ENCODE measurements at places on chromosomes 2 and 18. TPM values are rescaled to one million over a fixed set of nuclear protein-coding genes. Genes with fewer than 3 reads are reported as not detected.

GRCh38 chr2:8242739-8243138, 439.1 kb upstream of the ID2 start:
- no peak overlapping the region for H3K27ac ChIP-seq
- H3K4me3 ChIP-seq, result no peak overlapping the region
- H3K36me3 ChIP-seq, result peaks cover 15% of the 10 kb centered on the region
- peaks cover 8% of the 10 kb centered on the region for H3K27me3 ChIP-seq

DNA sequence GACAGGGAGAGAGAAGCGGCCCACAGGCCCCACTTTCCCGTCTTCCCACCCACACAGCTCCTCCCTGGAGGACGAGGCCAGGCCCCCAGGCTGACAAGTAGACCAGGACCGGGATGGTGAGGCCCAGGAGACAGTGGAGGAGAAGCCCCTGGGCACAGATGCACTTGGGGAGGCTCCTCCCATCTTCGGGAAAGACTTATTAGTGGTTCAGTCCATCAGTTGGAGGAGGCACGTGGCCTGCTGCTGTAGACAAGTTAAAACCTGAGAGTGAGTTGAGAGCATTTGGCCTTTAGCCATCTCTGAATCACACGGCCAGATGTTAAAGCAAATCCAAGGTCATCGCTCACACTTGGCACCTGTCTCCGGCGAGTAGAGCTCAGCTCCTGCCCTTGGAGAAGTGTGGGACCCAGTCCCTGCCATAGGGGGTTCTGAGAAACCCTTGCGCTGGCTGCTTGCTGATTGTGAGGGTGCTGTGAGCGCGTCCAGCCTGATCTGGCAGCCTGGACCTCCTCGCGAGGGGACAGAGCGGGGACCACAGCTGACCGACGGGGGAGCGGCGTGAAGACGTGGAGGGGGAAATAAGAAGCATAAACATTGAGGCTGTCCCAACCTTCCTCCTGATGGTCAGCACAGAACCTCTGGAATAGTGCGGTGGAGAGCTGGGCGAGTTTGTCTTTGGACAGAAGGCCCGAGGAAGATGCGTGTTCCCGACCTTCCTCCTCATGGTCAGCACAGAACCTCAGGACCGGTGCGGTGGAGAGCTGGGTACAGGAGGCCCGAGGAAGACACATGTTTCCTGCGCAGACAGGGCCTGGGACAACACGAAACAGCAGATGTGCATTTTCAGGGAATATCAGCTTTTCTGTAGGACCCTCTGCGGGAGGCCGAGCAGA, 24.7 kb upstream of the ALLC start:
- H3K27me3 ChIP-seq, result no peaks in the 10 kb centered on the region
- peaks cover 1% of the 10 kb centered on the region for H3K4me1 ChIP-seq
- DNase-seq, result no peak
- H3K27ac ChIP-seq, result no peak overlapping the region
- H3K4me3 ChIP-seq, result no peak overlapping the region
- no peaks in the 10 kb centered on the region for H3K36me3 ChIP-seq

GRCh38 chr18:27685807-27686412, 491.0 kb downstream of the CDH2 start:
- H3K4me3 ChIP-seq, result no peak overlapping the region
- no peaks in the 10 kb centered on the region for H3K36me3 ChIP-seq
- no peaks in the 10 kb centered on the region for H3K4me1 ChIP-seq

DNA sequence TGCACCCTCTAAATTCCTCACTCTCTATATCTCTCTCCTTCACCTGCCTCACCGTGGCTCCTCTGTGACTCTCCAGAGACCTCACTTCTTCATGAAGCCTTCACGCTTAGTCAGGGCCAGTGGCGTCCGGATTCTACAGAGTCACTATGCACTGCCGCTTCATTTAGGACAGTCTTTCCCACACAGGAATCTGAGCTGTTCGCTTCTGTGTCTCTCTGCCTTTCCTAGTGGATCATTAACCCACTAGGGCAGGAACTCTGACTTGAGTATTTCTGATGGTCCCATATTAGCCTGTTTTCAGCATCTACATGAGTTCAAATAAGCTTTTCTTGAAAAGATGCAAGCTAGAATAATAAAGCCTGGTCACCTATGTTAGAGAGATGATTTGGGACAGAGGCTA, 180.2 kb upstream of the DOK6 start:
- no peak overlapping the region for H3K4me3 ChIP-seq
- no peak for DNase-seq
- no peaks in the 10 kb centered on the region for H3K36me3 ChIP-seq
- H3K27ac ChIP-seq, result no peak overlapping the region
- no peaks in the 10 kb centered on the region for H3K4me1 ChIP-seq

DNA sequence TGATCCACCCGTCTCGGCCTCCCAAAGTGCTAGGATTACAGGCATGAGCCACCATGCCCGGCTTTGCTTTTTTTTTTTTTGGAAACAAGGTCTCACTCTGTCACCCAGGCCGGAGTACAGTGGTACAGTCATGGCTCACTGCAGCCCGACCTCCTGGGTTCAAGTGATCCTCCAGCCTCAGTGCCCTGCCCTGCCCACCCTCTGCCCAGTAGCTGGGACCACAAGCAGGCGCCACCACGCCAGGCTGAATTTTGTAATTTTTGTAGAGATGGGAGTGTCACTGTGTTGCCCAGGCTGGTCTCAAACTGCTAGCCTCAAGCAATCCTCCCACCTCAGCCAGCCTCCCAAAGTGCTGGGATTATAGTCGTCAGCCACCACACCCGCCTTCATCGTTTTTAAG, 11.6 kb upstream of the PSD4 start:
- DNase-seq, result no peak
- peaks cover 45% of the 10 kb centered on the region for H3K4me1 ChIP-seq
- H3K27me3 ChIP-seq, result no peaks in the 10 kb centered on the region
- H3K27ac ChIP-seq, result peak overlapping the region; percentile 13
- H3K36me3 ChIP-seq, result no peaks in the 10 kb centered on the region

- no peak overlapping the region for H3K27ac ChIP-seq
- no peaks in the 10 kb centered on the region for H3K36me3 ChIP-seq
- peaks cover 21% of the 10 kb centered on the region for H3K27me3 ChIP-seq
- H3K4me1 ChIP-seq, result no peaks in the 10 kb centered on the region
- DNase-seq, result no peak
These were observed 172.4 kb downstream of the SP3 start for GRCh38 chr2:173792741-173793140.

DNA sequence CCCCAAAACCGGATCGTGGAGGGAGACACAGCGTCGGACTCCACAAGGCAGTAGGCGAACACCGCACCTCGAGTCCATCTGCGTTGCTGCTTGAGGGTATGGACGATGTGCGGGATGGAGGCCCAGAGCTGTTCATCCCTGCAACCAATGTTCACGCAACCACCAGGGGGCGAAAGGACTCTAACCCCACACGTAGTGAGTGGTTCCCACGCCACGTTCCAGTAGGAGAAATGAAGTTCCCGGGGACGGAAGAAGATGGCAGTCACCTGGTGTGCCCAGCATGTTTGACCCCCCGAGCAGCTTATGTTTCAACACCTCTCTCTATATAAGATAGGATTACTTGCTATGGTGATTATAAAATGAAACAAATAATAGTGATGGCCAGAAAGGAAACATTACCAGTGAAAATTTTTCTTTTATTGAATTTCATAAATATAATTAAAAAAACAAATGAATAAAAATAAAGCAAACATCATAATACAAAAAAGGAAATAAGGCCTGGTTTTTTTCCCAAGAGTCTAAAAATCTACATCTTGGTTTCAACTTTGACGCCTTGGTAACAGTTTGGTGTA, 184.3 kb downstream of the SH3BP4 start:
- H3K27ac ChIP-seq, result no peak overlapping the region
- no peak overlapping the region for H3K4me3 ChIP-seq
- H3K36me3 ChIP-seq, result no peaks in the 10 kb centered on the region
- H3K4me1 ChIP-seq, result no peaks in the 10 kb centered on the region
- H3K27me3 ChIP-seq, result peaks cover 10% of the 10 kb centered on the region

- no peak overlapping the region for H3K27ac ChIP-seq
- H3K4me1 ChIP-seq, result no peaks in the 10 kb centered on the region
- H3K36me3 ChIP-seq, result peaks cover 11% of the 10 kb centered on the region
These were observed 15.3 kb upstream of the PRLH start for GRCh38 chr2:237551071-237551574.

DNA sequence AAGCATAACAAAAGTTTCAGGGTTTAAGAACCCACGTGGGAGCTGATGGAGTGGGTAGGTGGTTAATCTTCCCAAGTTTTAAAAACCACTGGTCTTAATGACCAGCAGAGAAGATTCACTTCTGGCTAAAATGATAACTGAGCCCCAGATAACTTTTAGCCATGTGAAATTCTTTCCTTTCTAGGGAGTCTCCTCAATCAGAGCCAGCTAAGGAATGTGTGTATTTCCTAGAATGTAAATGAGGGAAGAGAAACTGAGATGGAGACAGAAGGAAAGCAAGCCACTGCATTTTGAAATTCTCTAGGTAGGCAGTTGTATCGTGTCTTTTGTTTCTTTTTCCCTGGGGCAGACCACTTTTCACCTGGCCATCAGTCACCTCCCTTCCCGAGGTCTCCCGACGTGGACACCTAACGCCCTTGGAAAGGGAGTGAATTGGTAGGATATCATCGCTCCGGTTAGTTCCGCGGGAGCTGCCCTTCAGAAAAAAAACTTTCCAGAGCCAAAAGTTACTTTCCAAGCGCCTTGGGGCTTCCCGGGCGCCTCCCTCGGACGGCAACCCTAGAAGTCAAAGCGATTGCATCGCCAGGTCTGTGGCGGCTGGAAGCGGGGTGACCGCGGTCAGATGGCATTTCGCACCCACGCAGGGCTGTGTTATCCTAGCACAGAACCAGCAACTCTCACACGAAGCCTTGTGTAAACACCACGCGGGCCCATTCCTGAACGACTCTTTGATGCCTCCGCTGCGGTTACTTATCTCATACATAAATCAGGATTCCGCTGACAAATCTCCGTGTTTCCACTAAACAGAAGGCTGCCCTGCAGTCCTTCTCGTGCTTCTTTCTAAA, 1.3 kb downstream of the COLEC12 start:
- H3K4me3 ChIP-seq, result no peak overlapping the region
- DNase-seq, result no peak
- peaks cover 8% of the 10 kb centered on the region for H3K4me1 ChIP-seq

DNA sequence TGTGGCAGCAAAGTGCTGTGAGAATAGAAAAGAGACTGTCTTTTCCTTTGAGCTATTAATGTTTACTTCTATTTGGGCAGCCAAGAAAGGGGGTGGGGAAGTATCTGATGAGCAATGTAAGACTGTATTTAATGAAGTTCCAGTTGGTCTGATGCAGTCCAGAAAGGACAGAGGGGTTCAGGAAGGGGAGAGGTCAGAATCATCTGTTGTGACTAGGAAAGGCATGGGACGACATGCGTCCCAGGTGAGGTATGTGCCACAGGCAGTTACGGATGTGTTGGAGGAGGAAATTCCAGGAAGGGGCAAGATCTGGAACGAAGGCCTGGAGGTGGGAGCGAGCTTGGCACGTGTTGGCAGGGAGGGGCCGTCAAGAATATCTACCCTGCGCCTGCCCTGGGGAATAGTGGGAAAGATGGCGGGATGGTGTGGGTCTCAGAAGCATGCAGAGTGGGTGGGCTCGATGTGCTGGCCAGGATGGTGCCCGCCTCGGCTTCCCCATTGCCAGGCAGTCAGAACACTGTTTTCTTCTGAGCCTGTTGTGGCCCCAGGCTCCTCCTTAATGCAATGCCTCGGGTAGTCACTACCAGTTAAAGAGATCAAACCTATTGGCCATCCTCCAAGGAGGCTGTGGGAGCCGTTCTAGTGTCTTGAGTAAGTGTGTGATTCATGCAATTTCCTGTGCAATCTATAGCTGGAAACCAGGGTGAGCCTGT, 57.8 kb upstream of the TXNDC2 start:
- no peak overlapping the region for H3K4me3 ChIP-seq
- no peak overlapping the region for H3K27ac ChIP-seq
- H3K36me3 ChIP-seq, result no peaks in the 10 kb centered on the region
- DNase-seq, result no peak

GRCh38 chr2:159882130-159882745, 84.2 kb upstream of the CD302 start:
- H3K27ac ChIP-seq, result no peak overlapping the region
- H3K36me3 ChIP-seq, result peaks cover 44% of the 10 kb centered on the region
- DNase-seq, result no peak
- H3K27me3 ChIP-seq, result no peaks in the 10 kb centered on the region

DNA sequence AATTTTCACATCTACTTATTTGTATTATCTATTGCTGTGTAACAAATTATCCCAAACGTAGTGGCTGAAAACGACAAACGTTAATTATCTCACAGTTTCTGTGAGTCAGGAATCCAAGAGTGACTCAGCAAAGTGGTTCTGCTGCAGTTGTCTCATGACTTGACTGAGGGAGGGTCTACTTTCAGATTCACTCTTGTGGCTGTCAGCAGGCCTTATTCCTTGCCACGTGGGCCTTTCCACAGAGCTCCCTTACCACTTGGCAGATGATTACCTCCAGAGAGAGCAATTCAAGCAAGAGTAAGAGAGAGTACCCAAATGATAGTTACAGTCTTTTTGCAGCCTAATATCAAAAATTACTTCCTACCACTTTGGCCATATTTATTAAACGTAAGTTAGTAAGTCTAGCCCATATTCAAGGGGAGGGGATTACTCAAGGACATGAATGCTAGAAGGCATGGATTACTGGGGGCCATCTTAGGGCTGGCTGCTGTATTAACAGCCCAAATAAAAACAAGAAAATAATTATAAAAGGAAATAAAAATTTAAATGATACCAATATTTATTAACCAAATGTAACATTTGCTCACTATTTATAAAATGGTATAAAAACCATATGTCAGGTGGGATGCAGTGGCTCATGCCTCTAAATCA, 48.7 kb upstream of the NBEAL1 start:
- H3K27ac ChIP-seq, result no peak overlapping the region
- peaks cover 4% of the 10 kb centered on the region for H3K36me3 ChIP-seq
- DNase-seq, result no peak
- no peaks in the 10 kb centered on the region for H3K27me3 ChIP-seq
- H3K4me1 ChIP-seq, result no peaks in the 10 kb centered on the region

- H3K36me3 ChIP-seq, result peaks cover 2% of the 10 kb centered on the region
- H3K27me3 ChIP-seq, result peaks cover 75% of the 10 kb centered on the region
- no peak for DNase-seq
- H3K4me3 ChIP-seq, result no peak overlapping the region
- no peak overlapping the region for H3K27ac ChIP-seq
- H3K4me1 ChIP-seq, result peaks cover 8% of the 10 kb centered on the region
These were observed 7.1 kb downstream of the GBX2 start for GRCh38 chr2:236161082-236161462.

SLC19A3 gene
- not detected for polyA plus RNA-seq

LMAN1 gene
- polyA plus RNA-seq, result 38.4 TPM

RAPGEF4 gene
- polyA plus RNA-seq, result 0.40 TPM

ASIC4 gene
- not detected for polyA plus RNA-seq

ASAP2 gene
- not detected for polyA plus RNA-seq

CD8A gene
- 1,018 TPM for polyA plus RNA-seq

RBM44 gene
- not detected for polyA plus RNA-seq

TCF23 gene
- polyA plus RNA-seq, result not detected

SCN7A gene
- polyA plus RNA-seq, result not detected

EVX2 gene
- polyA plus RNA-seq, result not detected

FAM110C gene
- polyA plus RNA-seq, result not detected

MORN2 gene
- polyA plus RNA-seq, result 9.1 TPM
